ENCODE measurements at places on chromosomes 7 and 10.

DNA sequence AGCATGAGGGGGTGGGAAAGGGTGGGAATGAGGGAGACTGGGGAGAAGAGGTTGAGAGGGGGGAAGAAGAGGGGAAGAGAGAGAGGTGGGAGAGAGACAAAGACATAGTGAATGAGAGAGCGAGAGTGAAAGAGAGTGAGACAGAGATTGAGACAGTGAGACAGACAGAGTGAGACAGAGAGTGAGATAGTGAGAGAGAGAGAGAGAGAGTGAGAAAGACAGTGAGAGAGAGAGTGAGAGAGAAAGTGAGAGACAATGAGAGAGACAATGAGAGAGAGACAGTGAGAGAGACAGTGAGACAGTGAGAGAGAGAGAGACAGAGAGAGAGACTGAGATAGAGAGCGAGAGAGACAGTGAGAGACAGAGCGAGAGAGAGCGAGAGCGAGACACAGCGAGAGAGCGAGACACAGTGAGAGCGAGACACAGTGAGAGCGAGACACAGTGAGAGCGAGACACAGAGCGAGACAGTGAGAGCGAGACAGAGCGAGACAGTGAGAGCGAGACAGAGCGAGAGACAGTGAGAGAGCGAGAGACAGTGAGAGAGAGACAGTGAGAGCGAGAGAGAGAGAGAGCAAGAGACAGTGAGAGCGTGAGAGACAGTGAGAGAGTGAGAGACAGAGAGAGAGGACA, 10.1 kb downstream of the TMEM243 start:
- DNase-seq: no peak

GRCh38 chr10:60346661-60347060, 43.0 kb downstream of the ANK3 start:
- DNase-seq: no peak

DNA sequence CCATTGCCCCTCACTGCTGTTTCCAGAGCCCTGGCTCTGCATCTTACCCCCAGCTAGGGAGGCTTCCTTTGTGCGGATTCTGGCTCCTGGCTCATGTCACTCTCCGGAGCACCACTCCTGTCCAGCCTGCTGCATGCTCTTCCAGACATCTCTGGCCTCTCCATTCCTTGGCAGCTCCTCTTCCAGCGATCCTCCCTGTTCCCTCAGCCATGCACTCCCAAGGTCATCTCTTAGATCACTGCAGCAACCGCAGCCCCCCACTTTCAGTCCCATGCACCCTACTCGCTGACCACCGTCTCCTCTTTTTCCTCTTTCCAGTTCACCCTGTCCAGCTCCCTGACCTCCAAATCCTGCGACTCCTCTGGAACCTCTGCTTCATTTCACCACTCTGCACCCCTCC, 6.9 kb upstream of the SMARCD3 start:
- DNase-seq: no peak

DNA sequence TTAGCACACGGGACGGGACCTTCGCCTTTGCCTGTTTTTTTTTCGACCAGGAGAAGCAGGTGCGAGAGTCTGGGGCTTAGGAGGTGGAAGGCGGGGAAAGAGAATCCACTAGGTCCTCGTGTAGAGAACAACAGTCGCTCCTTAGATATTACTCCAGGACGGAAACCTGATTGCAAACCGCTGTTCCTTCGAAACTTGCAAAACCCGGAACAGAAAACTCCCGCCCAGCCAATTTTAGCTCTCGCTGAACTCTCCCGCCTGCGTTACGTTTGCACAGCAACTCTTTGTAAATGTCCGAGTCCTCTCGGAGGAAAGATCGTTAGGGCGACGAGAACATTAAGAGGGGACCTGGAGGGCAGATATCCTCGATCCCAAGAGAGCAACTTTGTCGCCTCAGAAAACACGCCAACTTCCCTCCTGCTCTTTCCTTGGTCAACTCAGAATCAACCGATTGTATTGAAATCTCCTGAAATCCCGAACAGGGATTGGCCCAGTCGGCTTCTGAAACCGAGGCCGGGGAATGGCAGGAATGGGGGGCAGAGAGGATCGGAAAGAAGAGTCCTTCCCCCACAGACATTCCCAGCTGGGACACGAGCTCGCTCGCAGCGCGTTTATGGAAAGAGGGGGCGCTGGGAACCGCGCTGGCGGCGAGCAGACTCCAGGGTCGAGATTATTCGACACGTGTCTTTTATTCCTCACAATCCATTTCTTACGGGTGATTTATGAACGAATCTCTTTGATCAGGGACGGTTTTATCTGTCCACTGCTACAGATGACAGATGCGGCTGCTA, 9.9 kb downstream of the TWIST1 start:
- DNase-seq: no peak

Measured in HFF-Myc (cell line).